Gastroesophageal sphincter (tissue), 4 donors: ENCODE measurements at places on chromosomes 6 and 20.

GRCh38 chr6:108733051-108733450, 115.2 kb upstream of the ARMC2 start:
- no peaks in the 10 kb centered on the region for H3K27me3 ChIP-seq
- ATAC-seq: no peak
- H3K27ac ChIP-seq: no peak overlapping the region
- no peaks in the 10 kb centered on the region for H3K4me1 ChIP-seq

- H3K4me1 ChIP-seq: peaks cover 4% of the 10 kb centered on the region
- H3K27ac ChIP-seq: no peak overlapping the region
- H3K36me3 ChIP-seq: no peaks in the 10 kb centered on the region
- no peak for ATAC-seq
- H3K27me3 ChIP-seq: no peaks in the 10 kb centered on the region
- H3K4me3 ChIP-seq: no peak overlapping the region
Observed at GRCh38 chr6:164695896-164696295, 613.5 kb downstream of the C6orf118 start.

GRCh38 chr6:4381381-4381780, 246.0 kb upstream of the ECI2 start:
- ATAC-seq: no peak
- no peaks in the 10 kb centered on the region for H3K36me3 ChIP-seq
- no peak overlapping the region for H3K4me3 ChIP-seq
- H3K27ac ChIP-seq: no peak overlapping the region
- H3K27me3 ChIP-seq: no peaks in the 10 kb centered on the region

GRCh38 chr20:25508083-25508770, 77.1 kb downstream of the NINL start:
- H3K27ac ChIP-seq: peak overlapping the region; percentile 54
- no peak overlapping the region for H3K4me3 ChIP-seq
- H3K27me3 ChIP-seq: no peaks in the 10 kb centered on the region

DNA sequence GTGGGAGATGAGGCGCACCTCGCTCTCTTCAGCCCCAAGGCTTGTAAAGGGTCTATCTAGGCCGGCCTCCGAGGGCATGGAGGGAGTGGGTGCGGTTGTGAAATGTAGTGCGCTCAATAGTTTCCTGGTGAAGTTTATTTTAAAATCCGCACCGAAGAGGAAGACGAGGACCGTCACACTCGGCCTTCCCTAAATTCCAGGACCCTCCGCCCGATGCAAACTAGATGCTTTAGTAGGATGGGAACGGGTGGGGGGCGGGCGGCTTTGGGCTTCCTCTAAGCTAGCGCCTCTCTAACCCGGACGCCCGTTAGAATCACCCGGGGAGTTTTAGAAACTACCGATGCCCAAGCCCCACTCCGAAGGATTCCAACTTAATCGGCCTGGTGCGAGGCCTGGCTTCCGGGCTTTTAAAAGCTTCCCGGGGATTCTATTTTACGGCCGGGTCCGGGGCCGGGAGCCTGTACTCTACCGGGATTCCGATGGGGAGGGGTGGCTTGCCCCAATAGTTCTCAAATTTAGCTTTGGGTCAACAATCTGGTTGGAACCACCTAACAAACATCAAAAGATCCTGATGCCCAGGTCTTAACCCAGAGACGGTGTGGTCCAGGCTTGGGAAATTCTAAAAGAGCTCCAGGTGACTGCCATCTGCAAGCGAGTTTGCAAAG, 548 bp upstream of the BCAS4 start:
- no peak for ATAC-seq
- peak overlapping the region; percentile 80 for H3K27ac ChIP-seq
- H3K4me3 ChIP-seq: peak overlapping the region; percentile 3
- H3K36me3 ChIP-seq: no peaks in the 10 kb centered on the region
- H3K4me1 ChIP-seq: peaks cover 15% of the 10 kb centered on the region

DNA sequence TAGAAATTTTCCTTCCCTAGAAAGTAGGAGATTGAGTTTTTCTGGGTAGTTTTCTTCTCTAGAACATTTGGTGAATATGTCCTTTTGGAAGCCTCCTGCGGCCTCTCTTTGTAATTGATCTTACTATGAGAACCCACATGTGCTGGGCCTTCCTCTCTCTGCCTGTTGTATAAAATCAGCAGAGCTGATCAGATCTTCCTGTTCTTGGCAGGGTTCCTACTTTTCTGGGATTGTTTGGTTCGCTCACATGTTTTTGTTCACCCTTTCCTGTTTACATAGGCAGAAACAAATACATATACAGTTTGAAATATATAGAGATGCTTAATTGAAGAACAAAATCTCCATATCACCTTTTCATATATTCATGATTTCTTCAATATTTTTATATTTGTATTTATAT, 57.8 kb downstream of the IL22RA2 start:
- no peak for ATAC-seq
- H3K36me3 ChIP-seq: no peaks in the 10 kb centered on the region
- H3K4me3 ChIP-seq: no peak overlapping the region
- no peak overlapping the region for H3K27ac ChIP-seq

DNA sequence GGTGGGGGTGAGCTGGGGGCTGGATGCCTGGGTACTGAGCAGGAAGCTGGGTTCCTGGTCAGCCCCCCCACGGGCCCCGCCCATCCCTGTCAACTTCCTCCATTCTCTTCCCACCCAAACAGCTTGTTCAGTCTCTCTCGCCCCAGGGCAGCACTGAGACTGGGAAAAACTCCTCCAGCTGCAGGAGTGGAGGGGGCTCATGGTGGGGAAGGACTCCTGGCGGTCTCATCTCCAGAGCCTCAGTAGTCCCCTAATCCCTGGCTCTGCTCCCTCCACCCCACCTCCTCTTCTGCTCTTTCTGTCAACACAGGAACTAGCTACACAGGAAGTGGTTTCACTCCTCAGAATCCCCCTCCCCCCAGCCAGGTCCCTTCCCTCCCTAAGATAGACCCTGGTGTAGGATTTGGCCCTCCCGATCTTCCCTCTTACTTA, at the start of gene GPSM3:
Gene GPSM3, minus strand, starts transcription at position 36 of the 432 bp plus-strand sequence. CDS start 130 bp downstream, outside the sequence.
- H3K36me3 ChIP-seq: no peaks in the 10 kb centered on the region
- peaks cover 80% of the 10 kb centered on the region for H3K4me1 ChIP-seq
- peak within 1 kb of the TSS; percentile 89 for H3K4me3 ChIP-seq

- H3K4me1 ChIP-seq: no peaks in the 10 kb centered on the region
- no peak for ATAC-seq
- no peak overlapping the region for H3K4me3 ChIP-seq
- no peak overlapping the region for H3K27ac ChIP-seq
- H3K36me3 ChIP-seq: no peaks in the 10 kb centered on the region
Observed at GRCh38 chr6:155212106-155212505, 51.7 kb upstream of the CLDN20 start.

DNA sequence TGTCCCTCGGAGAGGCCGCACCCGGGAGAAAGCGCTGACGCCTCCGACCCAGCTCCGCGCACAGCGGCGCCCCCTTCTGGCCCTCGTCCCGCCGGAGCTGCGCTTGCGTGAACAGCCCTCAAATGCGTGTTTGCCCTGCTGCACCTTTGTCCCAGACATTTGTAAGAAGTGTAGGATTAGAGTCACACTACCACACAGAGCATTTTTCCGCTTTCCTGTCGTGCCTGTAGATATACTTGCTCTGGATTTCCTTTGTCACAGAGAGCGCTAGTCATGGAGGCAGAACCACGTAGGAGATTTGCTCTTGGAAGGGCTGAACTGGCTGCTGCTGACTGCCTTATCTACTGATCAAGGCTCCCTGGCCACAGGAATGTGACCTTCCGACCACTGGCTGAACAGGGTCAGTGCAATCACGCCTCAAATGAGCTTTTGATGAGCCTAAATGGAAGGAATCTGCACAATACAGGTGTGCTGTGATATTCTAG, 62.3 kb downstream of the PAX1 start:
- no peak overlapping the region for H3K27ac ChIP-seq
- ATAC-seq: no peak
- no peaks in the 10 kb centered on the region for H3K4me1 ChIP-seq
- no peak overlapping the region for H3K4me3 ChIP-seq
- peaks cover 18% of the 10 kb centered on the region for H3K27me3 ChIP-seq

DNA sequence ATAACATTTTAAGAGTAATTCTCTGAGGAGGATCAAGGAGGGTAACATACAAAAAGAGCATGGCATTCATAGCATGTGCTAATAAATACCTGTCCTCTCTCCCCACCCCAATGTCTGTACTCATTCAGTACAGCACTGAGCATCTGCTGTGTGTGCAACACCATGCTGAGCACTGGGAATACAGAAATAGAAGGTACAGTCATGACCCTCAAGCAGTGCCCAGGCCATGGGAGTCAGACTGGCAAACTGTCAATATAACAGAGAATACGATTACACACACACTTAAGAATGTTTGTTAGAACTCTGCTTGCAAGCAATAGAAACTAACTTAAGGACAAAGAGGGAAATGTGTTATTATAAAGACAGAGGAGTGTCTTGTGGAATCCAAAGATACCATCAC, 24.7 kb upstream of the ZFAND3 start:
- no peak for ATAC-seq
- H3K27me3 ChIP-seq: no peaks in the 10 kb centered on the region
- no peaks in the 10 kb centered on the region for H3K36me3 ChIP-seq
- H3K27ac ChIP-seq: no peak overlapping the region

- H3K4me3 ChIP-seq: no peak overlapping the region
- no peaks in the 10 kb centered on the region for H3K27me3 ChIP-seq
- no peaks in the 10 kb centered on the region for H3K4me1 ChIP-seq
- H3K36me3 ChIP-seq: no peaks in the 10 kb centered on the region
- peak overlapping the region; percentile 48 for H3K27ac ChIP-seq
- no peak for ATAC-seq
Observed at GRCh38 chr6:4319981-4320683, 184.8 kb upstream of the ECI2 start.

GRCh38 chr6:156988276-156989158, 211.3 kb downstream of the ARID1B start:
- H3K36me3 ChIP-seq: no peaks in the 10 kb centered on the region
- H3K4me1 ChIP-seq: peaks cover 52% of the 10 kb centered on the region
- no peak for ATAC-seq
- no peak overlapping the region for H3K4me3 ChIP-seq

GRCh38 chr6:13243033-13243432, 85.3 kb downstream of the TBC1D7 start:
- H3K27me3 ChIP-seq: no peaks in the 10 kb centered on the region
- no peak for ATAC-seq
- no peak overlapping the region for H3K27ac ChIP-seq
- no peaks in the 10 kb centered on the region for H3K36me3 ChIP-seq
- no peaks in the 10 kb centered on the region for H3K4me1 ChIP-seq

GRCh38 chr6:107582086-107582485, 92.2 kb downstream of the SOBP start:
- ATAC-seq: no peak
- H3K27me3 ChIP-seq: no peaks in the 10 kb centered on the region
- no peaks in the 10 kb centered on the region for H3K36me3 ChIP-seq

DNA sequence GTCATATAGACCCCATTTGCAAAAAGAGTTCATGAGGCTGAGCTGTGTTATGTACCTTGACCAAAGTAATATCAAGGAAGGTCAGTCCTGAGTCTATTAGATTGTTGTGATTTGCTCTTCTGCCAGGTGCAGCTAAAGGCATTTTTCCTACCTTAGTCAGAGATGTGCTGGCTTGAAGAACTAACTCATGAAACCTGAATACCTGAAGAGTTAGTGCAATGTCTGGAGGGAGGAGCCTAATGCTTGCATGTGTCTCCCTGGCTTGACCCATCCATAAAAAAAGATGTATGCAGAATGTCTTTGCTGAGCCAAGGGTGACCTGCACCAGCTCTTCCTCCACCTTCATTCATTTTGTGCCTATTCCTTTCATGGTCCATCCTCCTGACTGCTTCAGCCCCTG, 742.0 kb downstream of the KIF16B start:
- no peak for ATAC-seq
- H3K4me1 ChIP-seq: no peaks in the 10 kb centered on the region
- no peak overlapping the region for H3K4me3 ChIP-seq
- no peaks in the 10 kb centered on the region for H3K36me3 ChIP-seq
- H3K27ac ChIP-seq: no peak overlapping the region
- no peaks in the 10 kb centered on the region for H3K27me3 ChIP-seq

DNA sequence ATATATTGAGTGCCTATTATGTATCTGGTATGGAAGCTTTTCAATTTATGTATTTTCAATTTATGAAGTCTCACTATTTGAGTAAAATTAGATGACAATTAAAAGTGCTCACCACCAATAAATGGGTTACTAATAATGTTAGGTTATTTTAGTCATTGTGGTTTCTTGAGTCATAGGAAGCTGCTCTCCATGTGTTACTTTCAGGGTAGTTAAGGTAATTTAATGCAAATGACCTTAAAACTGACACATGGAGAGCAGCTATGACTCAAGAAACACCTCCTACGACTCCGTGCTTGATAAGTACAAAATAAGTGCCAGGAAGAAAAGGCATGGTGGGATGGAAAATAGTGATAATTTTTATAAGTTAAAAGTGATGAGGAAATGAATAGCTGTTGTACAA, 16.5 kb upstream of the TINAG start:
- H3K4me1 ChIP-seq: no peaks in the 10 kb centered on the region
- H3K36me3 ChIP-seq: no peaks in the 10 kb centered on the region
- H3K27ac ChIP-seq: no peak overlapping the region
- no peaks in the 10 kb centered on the region for H3K27me3 ChIP-seq
- no peak for ATAC-seq

GRCh38 chr6:33702345-33702977, 9.0 kb downstream of the UQCC2 start:
- ATAC-seq: peak; percentile 63
- H3K27me3 ChIP-seq: no peaks in the 10 kb centered on the region
- no peaks in the 10 kb centered on the region for H3K36me3 ChIP-seq
- no peak overlapping the region for H3K4me3 ChIP-seq
- H3K27ac ChIP-seq: no peak overlapping the region

GRCh38 chr6:51322505-51322904, 503.8 kb downstream of the TFAP2B start:
- H3K4me3 ChIP-seq: no peak overlapping the region
- no peaks in the 10 kb centered on the region for H3K4me1 ChIP-seq
- H3K36me3 ChIP-seq: no peaks in the 10 kb centered on the region
- no peaks in the 10 kb centered on the region for H3K27me3 ChIP-seq
- H3K27ac ChIP-seq: no peak overlapping the region

DNA sequence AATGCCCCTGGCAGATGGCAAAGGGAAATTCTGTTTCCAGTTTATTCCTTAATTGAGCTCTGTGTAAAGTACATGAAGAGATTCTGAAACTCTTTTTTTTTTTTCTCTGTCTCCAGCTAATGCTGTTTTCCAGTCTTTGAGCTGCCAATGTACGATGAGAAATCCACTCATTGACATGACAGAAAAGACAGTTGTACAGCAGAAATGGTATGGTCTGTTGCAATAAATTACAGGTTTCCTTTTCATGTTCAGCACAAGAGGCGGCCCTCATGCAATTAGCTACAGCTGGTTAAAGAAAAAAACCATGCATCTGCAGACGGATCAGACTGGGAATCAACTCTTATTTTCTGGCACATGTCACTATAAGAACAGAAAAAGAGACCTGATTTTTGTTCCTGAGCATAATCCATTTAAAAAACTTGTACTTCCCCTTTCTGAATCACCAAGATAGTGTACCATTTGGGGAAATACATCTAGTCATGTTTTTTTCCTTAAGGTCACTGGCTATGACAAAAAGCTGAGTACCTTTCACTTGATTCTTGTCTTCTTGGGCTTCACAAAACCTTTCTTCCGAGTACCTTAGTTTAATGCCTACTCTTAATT, 289.8 kb upstream of the PREP start:
- no peaks in the 10 kb centered on the region for H3K36me3 ChIP-seq
- no peaks in the 10 kb centered on the region for H3K4me1 ChIP-seq
- no peak for ATAC-seq
